GM20000 (cell line): ENCODE measurements at places on chromosomes 1 and 21.

- DNase-seq: peak; percentile 77
Observed at GRCh38 chr1:185317886-185318310, 855 bp upstream of the IVNS1ABP start.

DNA sequence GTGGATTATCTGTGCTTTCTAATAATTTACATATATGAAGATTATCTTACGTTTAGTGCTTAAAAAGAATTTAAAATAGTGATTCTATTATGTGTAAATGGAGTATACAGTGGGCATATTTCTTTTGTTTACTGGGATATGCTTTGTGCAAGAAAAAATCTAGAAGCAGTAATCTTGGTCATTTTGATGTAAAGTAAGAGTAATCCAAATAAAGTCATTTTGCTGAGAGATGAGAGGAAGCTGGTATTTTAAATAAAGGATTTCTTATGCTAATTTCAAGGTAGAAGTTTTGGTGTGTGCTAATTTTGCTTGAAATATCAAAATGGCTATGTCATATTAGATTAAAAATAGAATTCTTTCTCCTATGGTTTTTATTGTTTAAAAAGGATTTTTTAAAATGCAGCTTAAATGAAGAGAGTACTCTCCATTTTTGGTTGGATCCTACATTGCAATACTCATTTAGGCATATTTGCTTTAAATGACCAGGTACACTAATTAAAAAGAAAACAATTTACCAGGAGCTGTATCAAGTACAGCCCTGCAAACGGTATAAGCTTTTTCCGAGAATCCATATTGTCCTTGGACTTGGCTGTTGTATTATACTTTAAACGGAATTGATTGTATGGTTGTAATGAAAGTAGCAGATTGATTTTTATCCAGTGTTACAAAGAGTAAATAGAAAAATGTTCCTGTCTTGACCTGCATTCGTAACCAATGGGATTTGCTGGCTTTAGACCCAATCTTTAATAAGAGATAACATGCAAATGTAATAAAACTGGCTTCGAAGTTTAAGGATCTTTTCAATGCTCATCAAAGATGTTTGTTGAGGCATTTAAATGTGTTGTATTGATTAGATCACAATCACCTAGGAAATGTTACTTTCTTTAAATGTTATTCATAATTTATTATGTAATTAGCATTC lies 574.7 kb downstream of the USP25 start:
- DNase-seq: no peak

GRCh38 chr1:220045356-220046051 lies 801 bp downstream of the EPRS1 start:
- DNase-seq: peak; percentile 26

- no peak for DNase-seq
Observed at GRCh38 chr21:20010691-20011200, 987.5 kb upstream of the NCAM2 start.
